Activated CD8-positive, alpha-beta memory T cell treated with anti-CD3 and anti-CD28 coated beads for 1 hour (primary cell): ENCODE measurements at places on chromosomes 6 and 20.

- no peak for DNase-seq
Observed at GRCh38 chr6:43267619-43268354, 24.5 kb downstream of the TTBK1 start.

DNA sequence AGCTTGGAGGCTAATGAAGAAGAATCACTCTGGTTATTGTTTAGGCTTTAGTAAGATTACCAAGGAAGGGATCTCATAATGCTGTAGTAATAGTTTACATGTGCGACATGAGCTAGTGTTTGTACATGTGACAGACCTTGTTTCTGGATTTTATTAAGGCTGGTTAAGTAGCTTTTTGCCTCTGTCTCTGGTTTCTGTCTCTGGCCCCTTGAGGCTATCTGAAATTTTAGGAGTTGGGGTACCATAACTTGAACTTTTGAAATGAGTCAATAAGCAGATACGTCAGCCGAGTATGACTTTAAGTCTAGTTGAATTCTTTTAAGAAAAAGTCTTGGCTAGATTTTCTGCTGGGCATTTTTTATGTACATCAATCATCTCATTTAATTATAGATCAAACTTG lies 9.5 kb downstream of the CBFA2T2 start:
- no peak for DNase-seq

DNA sequence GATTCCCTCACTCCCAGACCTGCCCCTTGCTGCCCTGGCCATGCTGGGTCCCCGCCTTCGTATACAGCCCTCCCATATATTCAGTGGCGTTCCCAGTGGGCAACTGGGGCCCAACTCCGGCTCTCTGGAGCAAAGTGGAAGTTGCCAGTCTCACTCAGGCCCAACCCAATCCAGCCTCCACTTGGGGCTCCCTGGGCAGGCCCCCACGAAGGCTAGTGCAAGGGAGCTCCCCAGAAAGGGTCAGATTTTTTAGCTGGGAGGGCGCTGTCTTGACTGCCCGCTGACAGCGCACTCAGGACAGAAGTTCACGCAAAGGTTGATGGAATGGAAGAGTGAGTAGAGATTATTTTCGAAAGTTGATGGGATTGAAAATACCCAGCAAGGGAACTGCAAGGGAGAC lies 5.9 kb downstream of the TP53TG5 start:
- no peak for DNase-seq

GRCh38 chr6:167121335-167121841 lies 1.5 kb upstream of the CCR6 start:
- no peak for DNase-seq

- DNase-seq, result no peak
Observed at GRCh38 chr6:10341605-10342004, 73.3 kb downstream of the TFAP2A start.
